Hematopoietic multipotent progenitor cell (in vitro differentiated cells): ENCODE measurements at places on chromosomes 1 and 21. TPM values are rescaled to one million over a fixed set of nuclear protein-coding genes. Genes with fewer than 3 reads are reported as not detected.

Gene RNU1-2
- total RNA-seq = under 0.01 TPM

DNA sequence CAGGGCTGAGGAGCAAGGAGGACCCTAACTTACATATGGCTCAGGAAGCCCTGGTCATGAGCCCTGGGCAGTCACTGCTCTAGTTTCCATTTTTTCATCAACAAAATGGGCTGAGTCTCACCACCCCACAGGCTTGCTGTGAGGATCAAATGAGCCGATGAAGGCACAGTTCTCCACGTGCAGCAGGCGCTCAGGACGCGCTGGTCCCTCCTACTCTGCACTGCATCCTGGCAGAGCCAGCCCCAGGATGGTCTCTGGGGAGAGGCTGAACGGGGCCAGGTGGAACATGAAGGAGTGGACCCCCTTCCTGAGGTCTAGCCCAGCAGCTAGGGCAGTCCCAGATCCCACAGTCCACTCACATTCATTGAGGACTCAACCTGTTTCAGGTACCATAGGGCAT, 349.3 kb downstream of the PTPRU start:
- DNase-seq = no peak

DNA sequence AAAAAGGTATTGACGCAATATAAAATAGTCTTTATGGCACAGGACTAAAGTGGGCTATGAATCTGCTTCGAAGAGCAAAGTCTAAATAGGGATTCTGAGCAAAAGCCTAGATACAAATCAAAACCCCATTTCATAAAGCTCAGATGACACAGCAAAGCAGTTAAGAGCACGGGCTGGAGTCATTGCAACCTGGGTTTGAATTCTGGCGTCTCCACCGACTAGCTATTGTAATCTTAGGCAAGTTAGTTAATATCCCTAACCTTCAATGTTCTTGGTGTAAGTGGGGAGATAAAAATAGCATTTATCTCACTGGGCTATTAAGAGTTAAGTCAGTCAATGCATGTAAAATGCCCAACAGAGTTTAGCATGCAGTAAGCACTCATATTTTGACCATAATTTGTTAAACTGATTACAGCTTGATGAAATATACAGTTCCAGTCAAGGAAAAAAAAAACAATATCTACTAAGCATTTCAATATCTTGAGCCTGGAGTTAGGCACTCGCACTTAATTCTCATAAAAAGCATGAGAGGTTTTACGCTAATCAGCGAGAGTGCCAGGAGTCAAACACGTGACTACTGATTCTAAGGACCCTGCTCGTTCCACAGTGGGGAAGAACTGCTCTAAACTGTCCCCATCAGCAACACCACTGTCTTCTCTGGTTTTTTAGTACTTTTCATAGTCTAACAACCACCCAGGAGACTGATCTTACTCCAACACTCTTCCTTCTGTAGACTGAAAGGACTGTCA, 75.5 kb downstream of the JAK1 start:
- no peak for DNase-seq

GRCh38 chr1:106217765-106218164, 838.7 kb upstream of the PRMT6 start:
- no peak for DNase-seq

Gene SH2D2A
- 4.3 TPM for total RNA-seq

- no peak for DNase-seq
Observed at GRCh38 chr1:229964281-229964680, 102.8 kb upstream of the GALNT2 start.

DNA sequence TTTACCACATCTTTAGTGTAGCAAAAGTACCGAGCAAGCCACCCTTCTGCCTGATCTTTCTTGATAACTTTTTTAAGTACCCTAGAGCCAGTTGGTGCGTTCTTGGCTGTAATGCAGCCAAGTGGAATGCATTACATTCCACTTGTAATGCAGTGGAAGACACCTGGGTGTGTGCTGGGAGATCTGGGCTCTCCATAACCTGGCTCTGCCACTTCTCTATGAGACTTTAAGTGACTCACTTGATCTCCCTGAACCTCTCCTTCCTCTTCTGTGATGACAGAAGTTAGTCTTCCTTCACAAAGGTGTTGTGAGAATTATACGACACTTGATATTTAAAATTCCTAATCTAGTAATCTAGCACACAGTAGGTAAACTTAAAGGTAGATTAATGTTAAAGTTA, 35.3 kb upstream of the NFIA start:
- no peak for DNase-seq

Gene S100A9
- 88.9 TPM for total RNA-seq

Gene SLC37A1
- total RNA-seq = 50.9 TPM
